GM23248 (cell line): ENCODE measurements at places on chromosomes 1 and 21. TPM values are rescaled to one million over a fixed set of nuclear protein-coding genes. Genes with fewer than 3 reads are reported as not detected.

The TIAM1 gene
- total RNA-seq = 7.6 and 13.2 TPM in 2 replicates

- peaks cover 70% of the 10 kb centered on the region for H3K4me1 ChIP-seq
- peak overlapping the region; percentile 48 for H3K27ac ChIP-seq
- H3K27me3 ChIP-seq = no peaks in the 10 kb centered on the region
- peak; percentile 83 for DNase-seq
- no peaks in the 10 kb centered on the region for H3K36me3 ChIP-seq
Observed at GRCh38 chr1:89887270-89887669, 66.4 kb downstream of the LRRC8D start.

The PRDM16 gene
- not detected in 2 replicates for total RNA-seq

- H3K4me3 ChIP-seq = no peak overlapping the region
- no peaks in the 10 kb centered on the region for H3K36me3 ChIP-seq
- H3K27me3 ChIP-seq = no peaks in the 10 kb centered on the region
Observed at GRCh38 chr1:233668725-233669294, 54.9 kb downstream of the KCNK1 start.

DNA sequence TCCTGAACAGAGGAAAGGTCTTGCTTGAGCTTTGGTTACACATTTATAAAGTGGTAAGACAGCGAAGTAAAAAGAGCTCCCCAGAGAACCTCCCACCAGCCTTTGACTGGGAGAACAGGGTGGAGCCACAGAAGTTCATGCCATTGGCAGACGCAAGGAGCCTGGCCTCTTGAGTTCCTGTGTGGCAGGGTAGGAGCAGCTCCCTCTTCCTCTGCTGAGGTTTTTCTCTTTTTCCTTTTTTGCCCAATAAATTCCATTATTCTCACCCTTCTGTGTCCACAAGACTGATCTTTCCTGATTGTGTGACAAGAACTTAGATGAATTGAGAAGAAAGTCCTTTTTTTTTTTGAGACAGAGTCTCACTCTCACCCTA is 4.3 kb downstream of the THEM4 start:
- 0 out of 2 replicates have a peak, but pooled peaks cover 3% of the 10 kb centered on the region for H3K36me3 ChIP-seq
- no peak overlapping the region for H3K4me3 ChIP-seq
- no peaks in the 10 kb centered on the region for H3K27me3 ChIP-seq
- peaks cover 15% of the 10 kb centered on the region; the same call in 1 of the 2 replicates for H3K4me1 ChIP-seq
- H3K27ac ChIP-seq = peak overlapping the region; percentile 45

GRCh38 chr1:6747674-6748073 is 37.6 kb upstream of the CAMTA1 start:
- H3K27me3 ChIP-seq = peaks cover 8% of the 10 kb centered on the region
- H3K27ac ChIP-seq = no peak overlapping the region
- no peak for DNase-seq
- peaks cover 16% of the 10 kb centered on the region for H3K4me1 ChIP-seq
- H3K4me3 ChIP-seq = no peak overlapping the region
- no peaks in the 10 kb centered on the region for H3K36me3 ChIP-seq

DNA sequence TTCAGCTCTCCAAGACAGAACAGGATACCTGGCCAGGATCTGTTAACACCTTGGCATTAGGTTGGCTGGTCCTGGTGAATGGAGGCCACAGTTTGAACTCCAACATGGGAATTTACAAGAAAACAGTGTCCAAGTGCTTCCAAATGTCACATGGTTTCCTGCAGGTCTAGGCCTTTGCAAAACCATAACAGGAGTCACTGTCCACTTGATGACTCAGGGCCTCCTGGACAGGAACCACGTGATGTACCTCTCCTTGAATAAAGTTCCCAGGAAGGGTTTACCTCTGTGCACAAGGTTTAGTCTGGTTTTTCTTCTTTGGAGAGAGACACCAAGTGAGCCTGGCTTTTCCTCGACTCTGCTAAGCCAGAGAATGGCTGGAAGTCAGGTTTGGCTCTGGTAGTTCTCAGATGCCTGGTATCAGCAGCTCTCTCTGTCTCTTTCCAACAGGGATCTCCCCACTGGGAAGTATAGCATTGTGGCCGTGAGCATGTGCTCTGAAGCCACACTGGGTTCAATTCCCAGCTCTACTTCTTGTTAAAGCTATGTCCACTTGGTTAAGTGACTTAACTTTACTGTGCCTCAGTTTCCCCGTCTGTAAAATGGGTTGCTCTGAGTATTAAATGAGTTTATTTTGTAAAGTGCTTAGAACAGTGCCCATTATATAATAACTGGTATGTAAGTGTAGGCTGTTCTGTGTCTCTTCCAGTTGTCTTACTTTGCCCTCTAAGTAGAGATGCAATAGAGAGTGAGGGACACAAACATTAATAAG is 27.3 kb upstream of the TMEM61 start:
- no peaks in the 10 kb centered on the region for H3K36me3 ChIP-seq
- H3K27me3 ChIP-seq = no peaks in the 10 kb centered on the region
- H3K4me3 ChIP-seq = no peak overlapping the region

- no peak overlapping the region for H3K27ac ChIP-seq
- H3K4me1 ChIP-seq = no peaks in the 10 kb centered on the region
- peaks cover 17% of the 10 kb centered on the region; the same call in 1 of the 2 replicates for H3K27me3 ChIP-seq
- H3K4me3 ChIP-seq = no peak overlapping the region
Observed at GRCh38 chr1:177413982-177414596, 243.3 kb downstream of the BRINP2 start.

DNA sequence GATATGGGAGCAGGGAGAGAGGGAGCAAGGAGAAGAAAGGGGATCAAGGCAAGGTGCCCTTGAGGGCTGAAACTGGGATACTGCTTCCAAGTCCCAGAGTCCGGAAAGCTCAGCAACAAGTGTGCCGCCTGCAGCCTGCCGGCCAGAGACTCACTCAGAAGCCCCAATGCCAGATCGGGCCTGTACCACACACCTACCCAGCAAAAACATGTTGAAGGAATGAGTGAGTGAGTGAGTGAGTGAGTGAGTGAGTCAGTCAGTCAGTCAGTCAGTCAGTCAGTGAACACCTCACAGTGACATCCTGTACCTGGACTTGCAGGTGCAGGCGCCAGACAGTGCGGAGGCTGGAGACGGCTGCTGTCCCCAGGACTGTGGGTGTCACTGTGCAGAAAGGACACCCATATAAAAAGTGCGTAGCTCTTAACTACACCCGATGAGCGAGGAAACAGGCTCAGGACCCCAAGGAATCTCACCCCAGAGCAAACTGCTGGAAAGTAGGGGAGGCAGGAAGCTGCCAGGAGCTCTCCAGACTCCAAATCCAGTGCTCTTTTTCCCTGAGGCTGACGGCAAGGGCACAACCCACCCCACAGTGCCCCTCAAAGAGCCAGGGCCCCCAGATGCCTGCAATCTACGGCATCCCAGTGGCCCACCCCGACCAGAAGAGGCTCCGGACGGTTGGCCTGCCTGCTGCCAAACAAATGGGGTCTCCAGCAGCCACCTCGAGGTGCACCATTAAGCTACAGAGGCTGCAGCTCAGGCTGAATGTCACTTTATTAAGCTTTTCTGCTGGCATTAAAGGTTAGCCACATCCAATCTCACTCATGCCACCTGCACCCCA is 261.7 kb downstream of the NPHP4 start:
- H3K27me3 ChIP-seq = no peaks in the 10 kb centered on the region
- no peak overlapping the region for H3K27ac ChIP-seq
- H3K4me3 ChIP-seq = no peak overlapping the region
- no peaks in the 10 kb centered on the region for H3K36me3 ChIP-seq
- no peak for DNase-seq

DNA sequence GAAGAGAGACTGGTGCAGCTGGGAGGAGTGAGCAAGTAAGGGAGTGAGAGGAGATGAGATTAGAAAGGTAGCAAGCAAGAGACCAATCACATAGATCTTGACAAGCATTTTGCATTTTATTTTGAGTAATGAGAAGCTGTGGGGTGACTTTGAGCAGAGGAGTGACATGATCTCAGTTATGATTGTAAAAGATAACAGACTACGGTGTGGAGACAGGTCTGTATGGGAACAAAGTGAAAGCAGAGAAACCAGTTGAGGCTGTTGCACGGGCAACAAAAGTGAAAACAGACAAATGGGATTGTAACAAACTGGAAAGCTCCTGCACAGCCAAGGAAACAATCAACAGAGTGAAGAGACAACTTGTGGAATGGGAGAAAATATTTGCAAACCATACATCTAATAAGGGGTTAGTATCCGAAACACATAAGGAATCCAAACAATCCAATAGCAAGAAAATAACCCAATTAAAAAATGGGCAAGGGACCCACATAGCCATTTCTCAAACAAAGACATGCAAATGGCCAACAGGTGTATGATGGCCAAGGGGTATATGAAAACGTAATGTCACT is 68.4 kb downstream of the SNRPE start:
- H3K27ac ChIP-seq = no peak overlapping the region
- H3K4me3 ChIP-seq = no peak overlapping the region
- no peaks in the 10 kb centered on the region for H3K36me3 ChIP-seq
- no peaks in the 10 kb centered on the region for H3K27me3 ChIP-seq

- H3K4me1 ChIP-seq = no peaks in the 10 kb centered on the region
- no peaks in the 10 kb centered on the region for H3K27me3 ChIP-seq
- H3K27ac ChIP-seq = no peak overlapping the region
- DNase-seq = no peak
Observed at GRCh38 chr1:43441166-43441893, 12.4 kb downstream of the HYI start.

The MT1HL1 gene
- total RNA-seq = not detected in 2 replicates

DNA sequence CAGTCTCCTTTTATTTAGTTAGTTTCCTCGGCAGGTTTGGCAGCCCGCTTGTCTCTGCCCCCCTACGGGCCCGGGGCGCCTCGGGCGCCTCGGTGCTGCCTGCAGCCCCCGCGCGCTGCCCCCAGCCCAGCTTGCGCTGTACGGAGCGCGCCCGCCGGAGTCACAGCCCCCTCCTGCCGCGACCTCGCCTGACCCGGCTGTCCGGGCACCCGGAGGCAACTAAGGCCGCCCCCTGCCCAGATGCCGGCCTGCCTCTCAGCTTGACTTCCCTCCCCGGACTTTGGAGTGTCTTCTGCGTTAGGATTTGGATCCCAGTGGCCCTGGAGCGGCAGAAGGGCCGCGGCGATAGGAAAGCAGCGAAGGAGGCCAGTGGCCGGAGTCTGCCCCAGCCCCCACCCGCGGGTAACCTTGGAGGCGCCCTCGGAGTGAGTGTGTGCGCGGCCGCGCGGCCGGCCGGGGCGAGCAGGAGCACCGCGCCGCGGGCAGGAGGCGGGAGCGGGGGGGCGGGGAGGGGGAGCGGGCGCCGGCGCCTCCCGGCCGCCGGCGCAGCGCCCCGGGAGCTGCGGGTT is 7.6 kb downstream of the CDKN2C start:
- no peaks in the 10 kb centered on the region for H3K36me3 ChIP-seq
- H3K4me1 ChIP-seq = peaks cover 33% of the 10 kb centered on the region
- peak overlapping the region; percentile 83 for H3K27ac ChIP-seq
- H3K27me3 ChIP-seq = no peaks in the 10 kb centered on the region
- H3K4me3 ChIP-seq = peak overlapping the region; percentile 82
- DNase-seq = peak; percentile 85

The GJC2 gene
- 0.54 and 2.7 TPM in 2 replicates for total RNA-seq

DNA sequence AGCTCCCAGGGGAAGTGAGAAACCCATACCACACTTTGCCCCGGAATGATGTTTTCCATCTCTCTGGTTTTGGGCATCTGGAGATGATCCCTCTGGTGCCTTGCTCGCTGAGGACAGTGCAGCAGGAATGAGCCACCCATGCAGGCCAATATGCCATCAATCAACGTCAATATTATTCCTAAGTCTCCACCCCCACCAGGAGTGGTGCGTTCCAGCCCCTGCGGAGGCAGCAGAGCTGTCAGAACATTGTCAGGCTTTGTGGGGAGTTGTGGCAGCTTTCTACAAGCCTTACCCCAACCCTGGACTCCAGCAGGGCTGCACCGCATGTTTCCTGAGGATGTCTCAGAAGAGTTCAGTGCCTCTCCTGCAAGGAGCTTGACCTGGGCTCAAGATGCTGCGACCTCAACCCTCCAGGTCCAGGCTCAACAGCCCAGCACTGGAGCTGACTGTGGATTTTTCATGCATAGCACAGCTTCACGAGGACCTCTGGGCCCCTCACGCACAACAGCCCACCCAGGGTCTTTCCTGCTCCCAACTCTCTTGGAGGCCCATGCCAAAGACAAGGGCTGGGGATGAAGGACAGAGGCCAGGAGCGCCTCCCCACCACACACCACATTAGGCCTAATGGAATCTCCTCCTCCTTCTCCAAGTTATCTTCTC is 67.5 kb downstream of the PSMG1 start:
- no peaks in the 10 kb centered on the region for H3K27me3 ChIP-seq
- H3K4me1 ChIP-seq = peaks cover 11% of the 10 kb centered on the region
- no peak overlapping the region for H3K4me3 ChIP-seq
- H3K27ac ChIP-seq = no peak overlapping the region
- H3K36me3 ChIP-seq = no peaks in the 10 kb centered on the region
- DNase-seq = peak; percentile 10

GRCh38 chr1:152459596-152460528 is 45.8 kb upstream of the CRNN start:
- H3K4me1 ChIP-seq = no peaks in the 10 kb centered on the region
- H3K4me3 ChIP-seq = peak overlapping the region; percentile 23
- no peak overlapping the region for H3K27ac ChIP-seq
- no peaks in the 10 kb centered on the region for H3K36me3 ChIP-seq

DNA sequence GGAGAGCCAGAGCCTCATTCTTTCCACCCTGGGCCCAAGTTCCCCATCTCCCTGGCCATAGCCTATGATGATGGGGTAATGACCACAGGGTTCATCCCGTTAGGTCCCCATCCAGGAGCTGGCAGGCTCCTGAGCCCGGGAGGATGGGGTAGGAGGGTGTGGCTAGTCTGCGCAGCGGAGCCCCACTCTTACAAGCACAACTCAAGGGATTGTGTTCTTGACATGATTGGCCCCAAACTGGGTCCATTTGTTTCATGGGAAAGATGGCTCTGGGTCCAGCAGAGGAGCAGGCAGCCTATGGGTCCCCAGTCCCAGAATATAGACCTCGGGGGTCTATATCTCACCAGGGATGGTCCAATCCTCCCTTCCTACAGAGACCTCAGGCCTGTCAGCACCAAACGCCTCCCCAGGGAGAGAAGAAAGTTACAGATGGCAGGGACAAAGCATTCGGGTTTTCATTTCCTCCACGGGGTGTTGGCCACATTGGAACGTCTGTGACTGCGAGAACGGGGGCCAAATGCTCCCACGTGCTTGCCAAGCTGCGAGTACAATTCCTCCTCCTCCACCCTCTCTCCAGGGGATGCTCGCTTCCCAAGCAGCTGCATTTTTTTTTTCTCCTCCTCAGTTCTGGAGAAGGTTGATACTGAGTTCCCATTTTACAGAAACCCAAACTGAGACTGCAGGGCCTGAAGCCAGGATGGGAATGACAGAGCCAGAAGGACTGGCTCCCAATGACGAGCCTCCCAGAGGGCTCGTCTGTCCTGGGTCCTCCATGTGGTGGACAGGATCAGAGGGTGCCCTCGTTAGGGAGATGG is 71.0 kb downstream of the DHRS3 start:
- H3K4me1 ChIP-seq = peaks cover 16% of the 10 kb centered on the region
- no peaks in the 10 kb centered on the region for H3K27me3 ChIP-seq
- no peak for DNase-seq
- H3K4me3 ChIP-seq = no peak overlapping the region

DNA sequence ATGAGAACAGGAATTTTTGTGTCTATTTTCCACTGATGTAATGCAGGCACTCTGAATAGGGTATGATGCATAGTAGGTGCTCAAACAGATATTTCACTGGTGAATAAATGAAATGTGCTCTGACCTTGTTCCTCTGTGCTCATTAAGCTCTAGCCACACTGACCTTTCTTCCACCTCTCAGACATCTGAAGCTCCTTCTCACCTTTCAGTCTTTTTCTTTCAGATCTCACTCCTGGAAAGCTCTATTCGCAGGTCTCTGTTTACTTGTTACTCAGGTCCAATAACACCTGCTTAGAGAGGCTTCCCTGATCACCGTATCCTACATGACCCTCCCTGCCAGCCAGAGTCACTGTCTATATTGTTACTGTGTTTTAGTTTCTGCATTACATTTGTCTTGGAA is 59.2 kb upstream of the IVNS1ABP start:
- H3K36me3 ChIP-seq = no peaks in the 10 kb centered on the region
- H3K4me1 ChIP-seq = peaks cover 16% of the 10 kb centered on the region
- no peak for DNase-seq
- H3K27me3 ChIP-seq = no peaks in the 10 kb centered on the region
